ENCODE measurements at places on chromosomes 12 and 14.

GRCh38 chr14:66143387-66144112 lies 342.6 kb upstream of the CCDC196 start:
- no peak for DNase-seq

- peak; percentile 61 for DNase-seq
These were observed 918 bp downstream of the RNASE1 start for GRCh38 chr14:20801726-20802125.

DNA sequence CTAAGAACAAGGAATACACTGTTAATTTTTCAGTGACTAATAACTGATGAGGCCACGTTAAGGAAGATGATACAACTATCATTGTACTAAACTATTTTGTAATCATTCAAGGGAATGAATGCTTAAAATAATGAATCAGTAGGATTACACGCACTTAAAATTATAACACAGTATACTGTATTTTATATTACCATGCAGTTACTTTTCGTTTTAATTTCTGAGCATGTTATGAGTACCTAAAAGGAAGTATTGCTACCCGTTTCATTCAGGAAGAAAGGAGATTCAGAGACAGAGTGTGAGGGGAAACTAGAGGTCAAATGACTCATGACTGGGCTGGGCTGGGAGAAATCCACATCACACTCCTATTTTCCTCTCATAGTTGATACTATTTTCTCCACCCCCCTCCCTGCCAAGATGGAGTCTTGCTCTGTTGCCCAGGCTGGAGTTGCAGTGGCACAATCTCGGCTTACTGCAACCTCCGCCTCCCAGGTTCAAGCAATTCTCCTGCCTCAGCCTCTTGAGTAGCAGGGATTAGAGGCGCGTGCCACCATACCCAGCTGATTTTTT lies 202.0 kb downstream of the PPM1H start:
- DNase-seq: no peak

GRCh38 chr14:77158882-77159255 lies 17.3 kb upstream of the ZDHHC22 start:
- DNase-seq: no peak

DNA sequence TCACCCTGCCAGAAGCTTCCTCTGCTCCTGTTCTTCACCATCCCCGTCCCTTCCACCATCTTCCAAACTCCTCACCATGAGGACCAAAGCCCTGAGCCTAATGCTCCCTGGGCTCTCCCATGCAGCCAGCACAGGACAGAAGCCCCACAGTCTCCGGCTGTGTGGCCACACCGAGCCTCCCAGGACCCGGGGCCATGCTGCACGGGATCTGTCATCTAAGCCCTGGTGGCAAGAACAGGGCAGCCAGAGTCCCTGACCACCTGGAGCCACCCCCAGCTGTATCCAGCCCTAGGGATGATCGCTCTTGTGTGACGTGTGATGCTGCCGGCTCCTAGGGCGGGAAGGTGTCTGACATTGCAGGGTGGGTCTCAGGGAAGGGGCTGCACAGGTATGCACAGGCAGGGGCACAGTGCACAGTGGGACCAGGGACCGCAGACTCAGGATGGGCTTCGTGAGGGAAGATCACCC lies 8.1 kb downstream of the TMEM179 start:
- DNase-seq: no peak

DNA sequence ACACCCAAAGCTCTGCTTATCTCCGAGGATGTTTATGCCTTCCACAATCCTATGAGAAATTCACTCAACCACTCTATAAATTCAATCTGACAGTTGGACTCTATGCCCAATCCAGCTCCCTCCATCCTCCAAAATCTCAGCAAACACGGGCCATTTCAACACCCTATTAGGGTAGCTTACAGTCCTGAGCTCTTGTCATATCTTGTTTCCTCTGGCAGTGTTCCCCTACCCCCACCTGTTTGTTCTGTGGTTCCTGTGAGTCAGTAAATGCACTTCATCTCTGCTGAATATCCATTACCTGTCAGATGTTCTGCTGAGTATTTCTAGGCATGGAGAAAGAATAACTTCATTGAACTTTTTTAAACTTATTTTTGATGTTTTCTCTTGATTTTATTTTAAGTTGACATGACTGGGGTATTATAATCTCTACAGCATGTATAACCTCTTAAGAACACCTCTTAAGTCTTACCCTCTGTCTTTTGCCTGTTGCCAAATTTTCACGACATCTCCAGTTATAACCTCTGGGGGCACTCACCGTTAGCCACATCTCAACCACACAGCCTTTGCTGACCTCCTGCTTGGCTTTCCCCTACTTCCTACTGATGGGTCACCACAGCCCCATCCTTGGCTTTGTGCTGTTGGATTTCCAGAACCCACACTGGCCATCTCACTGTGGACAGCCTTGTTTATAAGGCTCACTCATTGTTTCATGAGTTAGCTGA lies 317.0 kb upstream of the TMPO start:
- DNase-seq: no peak

- DNase-seq: no peak
These were observed 122.7 kb downstream of the SINHCAF start for GRCh38 chr12:31203261-31203660.

DNA sequence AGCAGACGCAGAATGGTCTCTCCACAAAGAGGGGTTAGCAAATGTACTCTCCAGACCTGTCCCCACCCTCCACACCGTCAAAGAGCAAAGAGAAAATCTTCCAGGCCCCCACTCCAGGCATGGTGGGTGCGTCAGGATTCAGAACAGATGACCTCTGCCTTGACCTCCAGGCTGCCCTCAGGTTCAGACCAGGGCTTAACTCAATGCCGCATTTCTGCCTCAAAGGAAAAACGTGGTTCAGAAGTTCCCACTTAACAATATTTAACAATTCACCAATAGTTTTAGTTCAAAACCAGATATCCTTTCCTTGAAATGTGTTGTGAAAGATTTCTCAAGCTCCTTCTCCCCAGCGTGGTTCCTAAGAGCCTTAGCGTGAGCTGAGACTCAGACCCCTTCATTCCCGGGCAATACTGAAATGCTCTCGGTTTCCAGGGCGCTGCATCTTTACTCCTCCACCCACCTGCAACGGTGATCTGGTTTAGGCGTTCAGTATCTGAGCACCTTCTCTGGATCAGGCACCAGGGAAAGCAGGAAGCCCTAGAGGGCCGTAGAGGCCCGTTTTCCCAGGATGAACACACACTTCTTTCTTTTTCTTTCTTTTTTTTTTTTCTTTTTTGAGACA lies 22.9 kb downstream of the HSP90AA1 start:
- no peak for DNase-seq

GRCh38 chr12:1421091-1421846 lies 173.1 kb downstream of the FBXL14 start:
- DNase-seq: no peak

- DNase-seq: no peak
These were observed 53.7 kb downstream of the FBXL14 start for GRCh38 chr12:1540690-1541089.

DNA sequence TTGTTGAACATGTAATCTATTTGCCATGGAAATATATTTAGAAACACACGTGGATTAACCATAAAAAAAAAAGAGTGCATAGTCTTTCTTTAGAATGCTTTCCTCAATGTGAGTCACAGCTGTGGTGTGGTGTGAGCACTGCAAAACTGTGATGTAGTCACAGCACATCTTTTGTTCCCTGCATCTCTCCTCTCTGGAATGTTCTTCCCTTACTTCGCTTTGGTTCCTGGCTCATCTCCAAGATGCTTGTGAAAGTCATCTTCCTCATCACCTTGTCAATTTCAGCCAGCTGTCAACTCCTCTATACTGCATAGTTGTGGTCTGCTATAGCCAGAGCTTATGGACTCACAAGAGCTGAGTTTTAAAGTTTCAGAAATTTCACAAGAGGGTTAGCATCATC lies 60.2 kb downstream of the STAB2 start:
- DNase-seq: no peak

DNA sequence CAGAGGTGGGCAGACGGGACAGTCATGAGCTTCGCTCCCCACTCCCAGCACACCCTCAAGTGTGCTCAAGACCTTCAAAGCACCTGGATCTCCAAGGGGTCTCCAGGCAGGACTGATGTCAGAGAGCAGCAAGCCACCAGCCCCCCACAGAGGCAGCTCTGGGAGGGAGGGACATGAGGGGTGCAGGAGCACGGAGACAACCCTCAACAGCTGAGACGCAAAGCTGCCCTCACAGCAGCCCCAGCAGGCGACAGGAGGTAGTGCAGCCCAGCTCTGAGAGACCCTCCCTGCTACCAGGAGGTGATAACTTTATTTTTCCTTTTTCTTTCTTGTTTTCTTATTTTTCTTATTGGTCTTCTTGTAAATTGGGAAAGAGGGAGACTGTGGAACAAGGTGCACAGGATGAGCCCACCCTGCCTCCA lies 17.9 kb downstream of the SIVA1 start:
- DNase-seq: no peak

GRCh38 chr12:130224613-130225012 lies 62.3 kb downstream of the FZD10 start:
- no peak for DNase-seq

- DNase-seq: no peak
These were observed 19.8 kb downstream of the SNX6 start for GRCh38 chr14:34610101-34610500.

DNA sequence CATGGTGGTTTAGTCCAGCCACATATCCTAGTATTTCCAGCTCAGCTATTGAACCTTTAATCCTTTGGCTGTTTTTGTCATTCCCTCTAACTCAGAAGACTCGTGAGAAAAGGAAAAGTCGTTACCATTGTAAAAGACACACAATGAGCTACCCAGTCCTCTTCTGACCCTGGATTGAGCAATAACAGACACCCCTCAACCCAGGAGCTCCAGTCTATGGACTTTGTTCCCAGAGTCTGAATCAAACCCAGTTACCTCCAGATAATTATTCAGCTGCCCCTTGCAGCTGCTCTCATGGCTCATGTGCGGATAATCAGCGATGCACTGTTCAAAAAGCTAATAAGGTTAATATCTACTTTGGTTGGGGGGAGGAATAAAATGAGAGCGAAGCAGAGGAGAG lies 402.4 kb downstream of the BTG1 start:
- DNase-seq: no peak

DNA sequence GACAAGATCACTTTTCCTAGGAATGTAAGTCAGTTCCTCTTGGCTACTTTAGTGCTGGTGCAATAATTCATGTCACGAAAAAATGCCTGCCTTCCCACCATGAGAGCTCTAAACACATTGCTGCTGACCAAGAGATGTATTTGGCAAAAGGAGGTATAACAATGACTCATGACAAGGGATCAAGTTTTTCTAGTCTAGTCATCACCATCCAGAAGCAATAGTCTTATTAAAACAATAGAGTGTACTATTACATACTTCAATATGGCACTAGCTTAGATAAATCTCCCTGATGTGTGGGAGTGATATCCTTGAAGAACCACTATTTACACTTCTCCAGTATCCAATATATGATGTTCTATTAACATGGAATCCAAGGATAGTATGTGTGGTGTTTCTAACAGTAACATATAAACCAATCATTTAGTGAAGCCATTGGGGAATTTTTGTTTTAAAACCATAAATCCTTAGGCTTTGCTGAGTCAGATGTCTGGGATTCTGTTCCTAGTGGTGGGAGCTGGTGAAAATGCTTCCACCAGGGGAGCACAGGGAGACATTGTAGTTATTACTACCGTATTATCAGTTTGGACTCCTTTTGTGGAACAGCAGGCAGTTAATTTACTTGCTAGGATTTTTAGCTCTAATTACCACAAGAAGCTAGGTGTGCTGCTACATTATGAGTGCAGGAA lies 1387.5 kb downstream of the LRFN5 start:
- no peak for DNase-seq

GRCh38 chr12:123860377-123860776 lies 98.3 kb downstream of the DNAH10 start:
- no peak for DNase-seq

All from C1 segment of cervical spinal cord (tissue), 14 donors.